ENCODE measurements at places on chromosomes 3 and 15.

- no peak for DNase-seq
Measured at GRCh38 chr15:68774521-68775235, 46.0 kb downstream of the ANP32A start.

- DNase-seq, result no peak
Measured at GRCh38 chr3:190385731-190386688, 2.0 kb upstream of the CLDN16 start.

DNA sequence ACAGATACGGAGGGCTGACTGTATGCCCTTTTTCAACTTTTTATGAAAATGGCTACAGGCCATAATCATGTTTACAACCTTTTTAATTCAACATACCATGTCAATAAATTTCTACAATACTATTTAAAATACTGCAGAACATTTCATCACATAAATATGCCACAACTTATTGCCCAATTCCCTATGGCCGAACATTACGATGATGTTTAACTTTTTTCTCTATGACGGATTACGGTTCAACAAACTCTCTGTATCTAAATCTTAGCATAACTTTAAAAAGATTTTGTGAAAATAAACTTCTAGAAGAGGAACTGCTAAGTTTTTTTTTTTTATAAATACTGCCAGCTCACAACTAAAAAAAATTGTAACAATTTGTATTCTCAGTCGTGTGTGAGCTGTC, 220.4 kb downstream of the OSBPL10 start:
- DNase-seq, result no peak

GRCh38 chr15:68526269-68526668, 52.5 kb upstream of the CORO2B start:
- DNase-seq, result no peak
